ENCODE measurements at places on chromosomes 2 and 18.

GRCh38 chr2:207779523-207779922 lies 9.8 kb upstream of the FZD5 start:
- no peak for DNase-seq

DNA sequence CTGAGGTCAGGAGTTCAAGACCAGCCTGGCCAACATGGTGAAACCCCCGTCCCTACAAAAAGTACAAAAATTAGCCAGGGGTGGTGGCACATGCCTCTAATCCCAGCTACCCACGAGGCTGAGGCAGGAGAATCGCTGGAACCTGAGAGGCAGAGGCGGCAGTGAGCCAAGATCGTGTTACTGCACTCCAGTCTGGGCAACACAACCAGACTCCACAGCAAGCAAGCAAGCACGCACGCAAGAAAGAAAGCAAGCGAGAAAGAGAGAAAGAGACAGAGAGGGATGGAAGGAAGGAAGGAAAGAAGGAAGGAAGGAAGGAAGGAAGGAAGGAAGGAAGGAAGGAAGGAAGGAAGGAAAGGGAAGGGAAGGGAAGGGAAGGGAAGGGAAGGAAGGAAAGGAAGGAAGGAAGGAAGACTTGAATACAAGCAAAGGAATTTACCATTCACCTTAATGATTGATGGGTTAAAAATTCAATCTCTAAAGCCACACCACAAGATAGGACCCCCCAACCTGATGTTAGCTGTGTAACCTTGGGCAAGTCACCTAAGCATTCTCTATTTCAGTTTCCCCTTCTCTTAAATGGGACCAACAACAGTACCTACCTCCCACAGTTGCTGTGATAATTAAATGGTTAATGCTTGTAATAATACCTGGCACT lies 181.7 kb downstream of the ATAD2B start:
- DNase-seq = no peak

DNA sequence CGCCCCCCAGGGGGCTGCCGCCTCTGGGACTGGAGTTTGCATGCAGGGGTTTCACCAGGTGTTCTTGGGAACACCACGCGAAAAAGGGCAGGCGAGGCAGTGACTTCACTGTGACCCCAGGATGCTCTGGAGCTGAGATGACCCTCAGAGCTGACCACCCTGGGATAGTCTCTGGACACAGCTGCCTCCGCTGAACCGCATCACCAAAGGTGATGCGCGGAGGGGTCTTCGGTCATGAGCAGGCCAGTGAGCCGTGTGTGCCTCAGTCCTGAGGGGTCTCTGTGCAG lies 17.5 kb downstream of the GPR35 start:
- no peak for DNase-seq

GRCh38 chr18:22484471-22484870 lies 66.8 kb upstream of the CTAGE1 start:
- no peak for DNase-seq

GRCh38 chr2:1645761-1646476 lies 98.4 kb downstream of the PXDN start:
- no peak for DNase-seq

DNA sequence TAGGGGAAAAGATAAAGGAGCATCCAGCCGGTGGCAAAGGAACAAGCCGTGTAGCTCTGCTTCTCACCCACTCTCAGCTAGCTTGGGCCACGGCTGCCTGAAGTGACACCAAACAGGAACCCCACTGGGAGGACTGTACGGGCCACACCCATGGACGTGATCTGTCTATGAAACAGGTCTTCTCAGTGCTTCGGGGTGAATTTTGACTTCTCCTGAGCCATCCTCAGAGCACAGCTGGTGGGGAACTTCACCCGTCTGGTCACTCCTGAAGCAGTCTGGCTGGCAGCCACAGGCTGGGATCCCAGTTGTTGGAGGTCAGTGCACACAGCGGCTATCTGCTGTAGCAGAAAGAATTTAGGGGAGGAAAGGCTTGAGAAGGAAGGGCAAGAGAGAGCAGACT lies 223.8 kb downstream of the FAM210A start:
- DNase-seq = no peak

Measured in astrocyte of the spinal cord (primary cell).